AG20443 (cell line): ENCODE measurements at places on chromosomes 7 and 10.
A peak's percentile ranks its signal among the peaks of the same experiment; 100 is the strongest.

DNA sequence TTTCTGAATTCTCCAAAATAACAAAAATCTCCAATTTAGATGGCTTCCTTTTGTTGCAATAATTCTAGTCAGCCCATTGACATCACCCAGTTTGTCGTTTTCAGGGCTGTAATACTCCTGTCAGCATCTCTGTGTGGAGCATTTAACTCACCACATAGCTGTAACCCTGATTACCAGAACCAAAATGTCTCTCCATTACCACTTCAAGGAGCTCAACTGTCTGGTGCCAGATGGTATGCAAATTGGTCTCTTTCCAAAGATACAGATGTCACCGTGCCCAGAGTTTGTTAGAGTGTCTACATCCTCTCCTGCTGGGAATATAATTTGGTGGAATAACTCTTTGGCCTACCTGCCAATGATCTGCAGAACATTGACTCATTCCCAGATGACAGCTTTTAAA is 350.3 kb upstream of the POT1 start:
- DNase-seq = no peak

GRCh38 chr10:24901686-24902399 is 50.6 kb downstream of the PRTFDC1 start:
- peak; percentile 90 for DNase-seq

DNA sequence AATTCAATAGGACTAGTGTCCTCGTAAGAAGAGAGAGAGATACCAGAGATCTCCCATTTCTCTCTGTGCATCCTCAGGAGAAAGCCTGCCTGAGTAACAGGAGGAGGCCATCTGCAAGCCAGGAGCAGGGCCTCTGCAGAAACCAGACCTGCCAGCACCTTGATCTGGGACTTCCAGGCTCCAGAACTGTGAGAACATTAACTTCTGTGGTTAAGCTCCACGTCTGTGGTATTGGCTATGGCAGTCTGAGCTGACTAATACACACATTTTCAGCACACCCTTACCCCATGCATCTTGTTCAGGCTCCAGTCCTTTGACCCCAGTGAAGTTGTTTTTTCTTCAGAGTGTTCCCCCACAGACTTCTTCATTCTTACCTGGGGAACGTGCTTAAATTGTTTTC is 3.1 kb upstream of the CRTAC1 start:
- no peak for DNase-seq

GRCh38 chr10:78297997-78298396 is 264.3 kb downstream of the RPS24 start:
- DNase-seq = no peak

GRCh38 chr7:43658718-43659548 is 70.4 kb downstream of the COA1 start:
- DNase-seq = peak; percentile 63

DNA sequence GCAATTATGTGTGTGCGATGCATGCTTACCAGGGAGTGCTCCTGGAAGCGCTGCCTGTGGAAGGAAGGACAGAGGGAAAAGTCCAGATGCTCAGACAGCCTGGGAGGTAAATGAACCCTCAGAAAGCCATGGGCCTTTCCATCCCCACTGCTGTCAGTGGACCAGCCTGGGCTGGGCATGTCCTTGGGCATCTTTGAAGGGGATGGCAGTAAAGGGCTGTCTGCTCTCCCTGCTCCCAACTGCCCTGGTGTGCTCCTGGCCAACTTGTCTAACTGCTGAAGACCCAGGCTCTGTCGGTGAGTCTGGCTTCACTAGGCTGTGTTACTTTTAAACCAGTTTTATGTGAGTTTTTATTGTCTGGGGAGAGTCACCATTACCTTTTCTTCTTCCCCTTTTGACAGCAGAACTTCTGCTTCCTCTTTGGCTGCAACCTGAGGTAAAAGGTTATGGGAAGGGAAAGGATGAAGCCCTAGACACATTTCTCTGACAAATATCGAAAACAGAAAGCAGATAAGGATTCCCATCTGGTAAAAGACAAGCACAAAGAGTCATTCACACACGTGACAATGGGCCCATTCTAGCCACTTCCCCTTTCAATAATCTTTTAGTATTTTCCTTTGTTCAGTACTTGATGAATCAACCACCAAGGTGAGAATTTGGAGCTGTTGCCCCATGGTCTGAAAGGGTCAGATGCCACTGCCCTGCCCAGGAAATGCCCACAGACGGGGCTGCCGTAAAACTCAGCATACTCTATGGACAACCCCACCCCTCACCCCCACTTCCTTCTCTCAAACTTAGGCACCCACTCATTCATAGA is 27.6 kb upstream of the PIK3AP1 start:
- DNase-seq = no peak

GRCh38 chr10:5805711-5806110 is 7.5 kb downstream of the GDI2 start:
- no peak for DNase-seq

DNA sequence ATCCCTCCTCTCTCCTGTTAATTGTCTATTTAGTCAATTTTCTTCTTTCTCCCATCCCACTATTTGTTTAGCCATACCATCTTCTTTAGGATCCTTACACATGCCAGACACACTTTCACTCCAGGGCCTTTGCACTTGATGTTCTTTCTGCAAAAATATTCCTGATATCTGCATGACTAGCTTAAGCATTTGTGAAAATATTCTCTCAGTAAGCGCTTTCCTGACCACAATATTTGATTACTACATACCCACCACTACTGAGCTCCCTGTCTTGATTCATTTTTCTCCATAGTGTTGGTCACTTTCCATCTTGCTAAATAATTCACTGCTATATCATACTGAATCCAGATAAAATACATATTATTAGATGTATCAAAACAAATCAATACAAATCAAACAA is 75.1 kb downstream of the SEMA3D start:
- DNase-seq = no peak

DNA sequence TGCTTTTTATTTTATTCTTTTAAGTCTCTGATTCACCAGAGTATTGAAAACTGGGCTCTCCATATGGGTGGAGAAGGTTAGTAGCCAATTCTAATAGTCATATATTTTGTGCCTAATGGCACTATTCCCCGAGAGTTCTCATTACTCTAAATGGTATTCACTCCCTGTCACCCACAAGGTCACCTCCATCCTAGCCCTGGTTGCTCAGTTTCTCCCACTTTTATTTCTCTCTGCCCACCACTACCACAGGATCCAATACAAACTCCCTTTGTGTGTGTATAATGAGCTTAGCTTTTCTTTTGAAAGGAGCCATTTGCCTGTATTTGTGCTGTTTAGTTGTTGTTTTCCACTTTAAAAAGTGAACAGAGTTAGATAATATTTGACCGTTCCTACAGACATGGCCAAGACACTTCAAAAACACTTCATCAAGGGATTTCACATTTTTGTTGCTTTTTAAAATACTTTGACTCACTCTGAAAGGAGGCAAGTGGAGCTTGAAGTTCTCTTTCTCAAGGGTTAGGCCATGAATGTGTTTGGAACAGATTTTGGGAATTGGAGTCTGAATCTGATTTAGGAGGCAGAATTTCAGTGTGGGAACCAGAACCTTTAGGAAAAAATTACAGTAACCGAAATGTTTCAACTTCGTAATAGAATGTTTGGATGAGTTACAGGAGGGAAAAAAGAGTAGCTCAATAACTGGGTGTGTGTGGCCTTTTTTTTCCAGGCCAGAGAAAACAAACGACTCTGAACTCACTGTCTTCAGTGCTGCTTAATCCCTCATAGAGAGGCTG is 321.3 kb downstream of the BICC1 start:
- peak; percentile 41 for DNase-seq

DNA sequence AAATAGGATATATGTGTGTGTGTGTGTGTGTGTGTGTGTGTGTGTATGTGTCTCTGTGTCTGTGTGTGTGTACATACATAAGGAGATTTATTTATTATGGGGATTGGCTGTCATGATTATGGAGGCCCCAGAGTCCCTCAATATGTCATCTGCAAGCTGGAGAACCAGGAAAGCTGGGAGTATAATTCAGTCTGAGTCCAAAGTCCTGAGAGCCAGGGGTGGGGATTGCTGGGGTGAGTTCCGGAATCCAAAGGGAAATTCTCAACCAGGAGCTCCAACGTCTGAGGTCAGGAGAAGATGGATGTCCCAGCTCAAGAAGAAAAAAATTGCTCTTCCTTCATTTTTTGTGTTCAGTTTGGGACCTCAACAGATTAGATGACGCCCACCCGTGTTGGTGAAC is 50.7 kb upstream of the PLPP4 start:
- DNase-seq = no peak

DNA sequence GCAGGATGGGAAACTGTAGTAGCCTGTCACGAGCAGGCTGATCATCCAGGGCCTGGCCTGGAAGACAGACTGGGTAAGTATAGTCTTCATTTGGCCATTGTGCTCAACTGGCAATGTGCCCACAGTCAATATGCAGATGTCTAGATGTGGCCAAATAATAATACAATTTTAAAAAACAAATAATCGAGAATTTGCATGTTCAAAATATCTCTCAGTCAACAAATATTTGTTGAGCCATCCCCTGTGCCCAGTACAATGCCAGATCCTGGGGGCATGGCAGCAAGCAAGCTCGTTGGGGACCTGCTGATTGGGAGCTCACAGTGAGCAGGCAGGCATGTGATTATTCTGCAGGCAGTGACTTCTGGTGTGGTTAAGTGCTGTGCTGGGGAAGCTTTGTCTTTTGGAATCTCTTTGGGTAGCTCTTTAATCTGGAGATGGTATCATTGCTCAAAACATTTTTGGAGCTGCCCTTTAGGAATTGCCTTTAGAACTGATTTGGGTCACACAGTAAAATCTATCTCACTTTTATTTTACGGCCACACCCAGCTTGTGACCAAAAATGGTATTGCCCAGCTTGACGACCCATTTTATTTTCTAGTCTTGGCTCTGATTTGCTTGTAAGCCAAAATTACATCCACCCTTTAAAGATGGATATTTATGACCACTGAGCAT is 92.2 kb downstream of the PLCE1 start:
- no peak for DNase-seq

DNA sequence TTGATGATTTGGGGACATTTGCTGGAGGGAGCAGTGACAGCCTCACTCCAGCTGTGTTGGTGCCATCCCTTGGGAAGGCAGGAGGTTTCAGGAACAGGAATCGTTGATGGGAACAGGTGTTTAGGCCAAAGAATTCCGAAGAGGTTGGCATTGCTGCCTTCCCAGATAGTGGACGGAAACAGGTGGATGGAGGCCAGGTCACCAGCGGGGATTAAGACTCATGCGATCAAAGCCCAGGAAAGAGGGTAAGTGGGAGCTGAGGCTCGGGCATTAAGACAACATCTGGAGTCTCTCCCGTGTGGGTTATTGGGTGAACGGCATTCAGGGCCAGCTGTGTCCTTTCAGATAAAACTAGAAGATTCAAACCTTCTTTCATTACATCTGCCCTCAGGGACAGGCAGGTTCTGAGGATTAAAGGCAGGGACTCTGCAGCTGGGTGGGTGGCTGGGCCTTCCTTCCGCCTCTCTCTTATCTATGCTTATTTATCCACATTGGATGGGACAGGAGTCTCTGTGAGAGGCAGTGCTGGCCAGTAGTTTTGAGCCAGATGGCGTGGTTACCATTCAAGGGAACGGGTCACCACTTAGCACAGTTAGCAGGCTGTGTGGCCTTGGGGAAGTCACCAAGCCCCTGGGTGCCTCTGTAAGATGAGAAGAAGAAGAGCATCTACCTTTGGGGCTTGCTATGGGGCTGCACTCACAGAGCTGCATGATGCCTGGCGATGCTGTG is 67.6 kb downstream of the INSIG1 start:
- DNase-seq = no peak

- DNase-seq = no peak
Measured at GRCh38 chr7:117665368-117665767, 185.5 kb downstream of the CFTR start.

DNA sequence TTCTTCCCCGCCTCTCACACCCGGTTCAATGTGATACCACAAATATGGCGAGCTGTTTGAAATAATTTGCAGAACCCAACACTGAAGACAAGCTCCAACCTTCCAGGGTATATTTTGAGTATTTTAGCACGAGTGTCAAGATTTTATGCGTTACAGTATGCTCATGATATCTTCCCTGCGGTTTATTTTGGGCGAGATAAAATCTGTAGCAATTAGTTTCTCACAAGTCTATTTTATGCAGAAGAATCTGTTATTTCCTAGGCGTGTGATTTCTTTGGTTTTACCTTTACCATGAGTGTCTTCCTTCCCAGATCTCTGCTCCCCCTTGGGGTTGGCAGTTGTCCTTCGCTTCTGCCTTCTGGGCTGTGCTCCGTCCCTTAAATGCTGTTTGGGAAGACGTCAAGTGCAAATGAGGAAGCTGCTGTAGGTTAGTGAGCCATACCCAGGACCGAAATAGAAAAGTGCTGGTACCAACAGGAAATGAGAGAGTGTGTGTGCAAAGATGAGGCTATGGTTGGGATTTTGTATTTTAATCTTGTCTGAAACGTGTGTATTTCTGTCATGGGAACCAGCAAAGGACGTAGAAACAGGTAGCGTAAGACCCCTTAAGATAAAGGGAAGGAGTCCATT is 299.8 kb downstream of the KLF6 start:
- DNase-seq = no peak

GRCh38 chr10:68402276-68402675 is 4.8 kb downstream of the RUFY2 start:
- no peak for DNase-seq

- DNase-seq = peak; percentile 36
Measured at GRCh38 chr10:104548090-104548489, 93.0 kb upstream of the SORCS3 start.

GRCh38 chr10:117546020-117546580 is 3.6 kb downstream of the EMX2 start:
- no peak for DNase-seq

GRCh38 chr7:109235316-109235715 is 665.6 kb downstream of the DNAJB9 start:
- no peak for DNase-seq

DNA sequence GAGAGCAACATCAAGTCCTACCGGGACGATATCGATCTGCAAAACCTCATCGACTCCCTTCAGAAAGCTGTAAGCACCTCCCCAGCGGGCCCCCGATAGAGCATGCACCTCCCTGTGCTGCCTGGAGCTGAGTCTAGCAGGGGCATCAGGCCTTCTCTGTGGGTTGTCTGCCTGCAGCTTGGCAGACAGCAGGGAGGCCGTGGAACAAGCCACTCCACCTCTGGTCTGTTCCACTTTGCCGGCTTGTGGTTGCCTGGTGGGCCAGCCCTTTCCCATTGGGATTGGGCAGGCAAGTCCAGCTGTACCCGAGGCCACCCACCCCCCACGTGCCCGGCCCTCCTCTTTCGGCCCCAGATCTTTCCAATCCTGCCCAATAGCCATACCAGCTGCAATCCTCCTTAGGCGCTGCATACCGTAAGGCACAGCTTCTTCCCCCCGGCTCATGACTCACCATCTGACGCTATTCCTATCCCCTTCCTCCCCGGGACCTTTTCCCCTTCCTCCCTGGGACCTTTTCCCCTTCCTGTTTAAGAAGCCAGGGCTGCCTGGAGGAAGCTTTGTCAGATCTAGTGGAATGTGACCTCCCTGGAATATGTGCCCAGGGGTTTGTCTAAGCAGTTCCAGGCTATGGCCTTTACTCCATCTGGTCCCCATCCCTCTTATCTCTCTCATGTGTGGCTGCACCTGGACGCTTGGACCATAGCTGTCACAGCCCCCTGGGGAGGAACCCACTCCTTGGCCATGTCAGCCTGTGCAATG is 28.1 kb upstream of the SH2D4B start:
- no peak for DNase-seq
